ENCODE measurements at places on chromosomes 13 and 19.
A peak's percentile ranks its signal among the peaks of the same experiment; 100 is the strongest.

DNA sequence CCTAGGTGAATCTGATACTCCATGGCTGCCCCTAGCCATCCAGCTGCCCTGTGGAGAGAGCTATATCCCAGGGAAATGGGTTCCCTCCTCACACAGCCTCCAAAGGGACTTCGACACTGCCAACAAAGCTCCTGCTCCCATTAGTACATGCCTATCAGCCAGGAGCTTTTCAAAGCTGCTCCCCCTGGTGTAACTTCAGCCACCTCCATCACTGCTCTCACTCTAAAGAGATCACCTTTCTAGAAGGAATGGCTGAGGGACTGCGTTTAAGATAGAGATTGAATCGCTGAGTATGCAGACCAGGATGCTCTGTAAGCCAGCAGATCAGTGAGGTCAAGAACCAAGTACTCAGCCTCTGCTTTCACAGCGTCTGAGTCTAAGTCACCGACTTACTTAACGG is 213.7 kb downstream of the NALCN start:
- DNase-seq, result no peak

GRCh38 chr19:16880884-16881554 is 7.8 kb upstream of the F2RL3 start:
- DNase-seq, result no peak

GRCh38 chr13:65011378-65011777 is 2218.8 kb downstream of the PCDH9 start:
- DNase-seq, result no peak

DNA sequence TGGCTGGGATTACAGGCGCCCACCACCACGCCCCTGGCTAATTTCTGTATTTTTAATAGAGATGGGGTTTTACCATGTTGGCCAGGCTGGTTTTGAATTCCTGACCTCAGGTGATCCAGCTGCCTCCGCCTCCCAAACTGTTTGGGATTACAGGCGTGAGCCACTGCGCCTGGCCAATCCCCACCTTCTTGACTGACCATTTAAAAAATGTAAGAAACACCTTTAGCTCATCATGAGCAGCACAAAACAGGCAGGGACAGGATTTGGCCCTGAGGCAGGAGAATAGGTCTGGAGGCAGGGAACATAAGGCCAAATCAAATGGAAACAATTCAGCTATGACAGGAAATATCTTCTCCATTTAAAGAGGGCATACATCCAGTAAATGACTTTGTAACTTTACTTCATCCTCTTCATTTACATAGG is 1.4 kb upstream of the MPV17L2 start:
- DNase-seq, result no peak

GRCh38 chr13:52012512-52012836 is 276 bp downstream of the ALG11 start:
- DNase-seq, result no peak

DNA sequence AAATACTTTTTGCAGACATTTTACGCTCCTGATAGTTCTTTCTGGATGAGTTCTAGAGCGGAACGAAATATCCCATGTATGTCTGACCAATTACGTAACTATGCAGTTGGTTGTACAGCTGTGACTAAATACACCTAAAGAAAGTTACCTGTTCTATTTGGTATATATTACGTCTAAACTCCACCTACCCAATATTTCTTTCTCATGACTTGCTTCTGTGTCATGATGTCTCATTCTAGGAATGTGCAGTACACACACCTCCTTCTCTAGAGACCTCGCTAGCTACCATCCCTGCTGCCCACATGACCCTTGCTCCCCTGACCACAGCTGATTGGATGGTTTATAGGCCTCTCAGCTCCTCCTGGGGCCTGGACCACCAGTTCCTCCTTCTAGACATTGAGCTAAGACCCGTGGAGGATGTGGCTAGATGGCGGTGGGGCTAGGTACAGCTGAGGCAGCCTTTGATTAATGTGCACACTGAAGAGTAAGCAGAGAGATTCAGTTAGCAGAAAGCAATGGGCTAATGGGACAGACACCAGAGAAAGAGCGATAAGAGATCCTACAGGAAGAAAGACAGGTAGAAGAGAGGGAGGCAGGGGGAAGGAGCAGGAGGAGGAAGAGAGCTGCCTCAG is 422.1 kb downstream of the COG6 start:
- no peak for DNase-seq

DNA sequence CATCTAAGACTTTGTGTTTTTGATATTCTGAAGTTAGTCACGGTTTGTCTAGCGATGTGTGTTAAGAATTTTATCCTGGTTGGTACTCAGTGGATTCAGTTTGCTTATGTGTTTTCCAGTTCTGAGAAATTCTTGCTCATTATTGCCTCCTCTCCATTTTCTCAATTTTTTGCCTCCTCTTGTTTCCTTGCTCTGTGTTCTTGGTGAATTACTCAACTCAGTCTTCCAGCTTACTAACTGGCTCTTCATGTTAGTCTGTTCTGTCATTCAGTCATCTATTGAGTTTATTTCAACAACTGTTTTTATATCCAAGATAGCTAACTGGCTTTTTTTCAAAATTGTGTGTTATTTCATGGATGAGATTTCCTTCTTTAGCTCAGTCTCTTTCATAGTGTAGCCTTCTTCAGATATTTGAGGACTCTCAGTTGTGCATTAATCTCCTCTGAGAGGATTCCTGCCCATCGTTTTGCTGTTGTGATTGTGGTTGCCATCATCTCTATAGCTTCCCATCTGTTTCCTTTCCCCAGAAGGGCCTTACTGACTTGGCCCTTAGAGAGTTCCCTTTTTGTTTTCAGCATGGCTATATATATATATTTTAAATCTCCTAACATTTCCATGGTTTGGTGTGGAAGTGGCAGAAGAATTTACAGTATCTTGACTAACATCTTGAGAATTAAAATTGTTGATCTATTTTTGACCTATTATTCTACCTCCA is 6.2 kb downstream of the SETDB2 start:
- DNase-seq, result no peak

GRCh38 chr13:43433691-43434141 is 353.1 kb downstream of the ENOX1 start:
- no peak for DNase-seq

- no peak for DNase-seq
Measured at GRCh38 chr19:40549007-40549708, 27.5 kb upstream of the SHKBP1 start.

DNA sequence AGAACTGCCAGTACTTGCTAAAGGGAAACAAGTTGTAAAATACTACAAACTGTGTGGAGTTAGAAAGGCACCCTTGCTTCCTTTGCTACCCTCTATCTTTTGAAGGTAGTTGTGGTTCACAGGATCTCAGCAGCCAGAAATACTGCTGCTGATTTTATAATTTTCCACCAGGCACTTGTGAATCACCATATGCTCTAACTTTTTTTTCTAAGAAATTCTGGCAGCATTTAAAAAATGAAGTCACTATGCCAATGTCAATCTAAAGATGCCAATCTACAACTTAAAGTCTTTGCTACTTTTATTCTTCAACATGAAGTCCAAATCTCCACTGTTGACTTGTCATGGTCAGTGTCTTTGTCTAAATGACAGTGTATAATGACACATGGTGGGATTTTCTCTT is 327.7 kb downstream of the ITGBL1 start:
- no peak for DNase-seq

DNA sequence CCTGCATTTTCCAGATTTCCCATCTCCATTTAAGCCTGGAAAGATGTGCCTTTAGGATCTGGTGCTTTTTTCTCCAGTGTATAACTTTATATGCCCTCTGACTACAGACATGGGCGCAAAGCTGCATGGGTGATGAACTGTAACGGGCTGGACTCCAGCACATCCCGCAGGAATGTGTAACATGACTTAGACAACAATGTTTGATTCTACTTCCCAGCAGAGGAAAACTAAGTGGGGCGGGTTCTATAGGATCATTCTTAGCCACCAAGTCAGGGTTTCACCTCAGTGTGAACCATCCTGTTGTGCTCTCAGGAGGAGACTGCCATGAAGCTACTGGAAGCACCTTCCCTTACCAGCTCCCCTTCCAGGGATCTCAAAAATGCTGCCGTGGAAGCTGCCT is 93.2 kb upstream of the SERP2 start:
- DNase-seq, result no peak

DNA sequence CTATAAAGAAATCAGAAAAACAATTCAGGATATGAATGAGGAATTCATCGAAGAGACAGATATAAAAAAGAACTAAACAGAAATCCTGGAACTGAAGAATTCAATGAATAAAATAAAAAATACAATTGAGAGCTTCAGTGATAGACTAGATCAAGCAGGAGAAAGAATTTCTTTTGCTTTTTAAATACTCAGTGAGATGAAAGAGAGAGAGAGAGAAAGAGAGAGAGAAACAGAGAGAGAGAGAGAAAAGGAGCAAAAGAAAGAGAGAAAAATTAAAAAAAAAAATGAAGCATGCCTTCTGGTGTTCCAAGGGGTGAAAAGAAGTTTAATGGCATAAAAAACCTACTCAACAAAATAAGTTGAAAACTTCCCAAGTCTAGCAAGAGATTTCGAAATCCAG is 22.0 kb upstream of the SLC7A9 start:
- DNase-seq, result no peak

- peak; percentile 95 for DNase-seq
Measured at GRCh38 chr19:35247526-35248309, 1.1 kb upstream of the LSR start.

DNA sequence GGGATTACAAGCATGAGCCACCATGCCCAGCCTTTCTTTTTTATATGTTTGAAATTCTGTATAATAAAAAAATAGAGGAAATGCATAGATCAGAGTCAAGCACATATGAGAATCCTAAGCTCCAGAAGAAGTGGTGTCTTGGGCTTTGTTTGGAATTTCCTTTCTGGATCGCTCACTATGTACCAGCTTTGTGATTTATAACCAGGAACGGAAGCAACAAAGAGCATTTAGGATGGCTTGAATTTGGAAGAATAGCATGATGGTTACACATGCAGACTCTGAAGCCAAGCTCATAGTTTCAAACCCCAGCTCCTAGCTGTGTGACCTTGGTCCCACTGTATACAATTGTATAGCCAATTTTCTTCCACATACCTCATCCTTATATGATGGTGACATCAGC is 28.0 kb upstream of the SLC15A1 start:
- DNase-seq, result no peak

DNA sequence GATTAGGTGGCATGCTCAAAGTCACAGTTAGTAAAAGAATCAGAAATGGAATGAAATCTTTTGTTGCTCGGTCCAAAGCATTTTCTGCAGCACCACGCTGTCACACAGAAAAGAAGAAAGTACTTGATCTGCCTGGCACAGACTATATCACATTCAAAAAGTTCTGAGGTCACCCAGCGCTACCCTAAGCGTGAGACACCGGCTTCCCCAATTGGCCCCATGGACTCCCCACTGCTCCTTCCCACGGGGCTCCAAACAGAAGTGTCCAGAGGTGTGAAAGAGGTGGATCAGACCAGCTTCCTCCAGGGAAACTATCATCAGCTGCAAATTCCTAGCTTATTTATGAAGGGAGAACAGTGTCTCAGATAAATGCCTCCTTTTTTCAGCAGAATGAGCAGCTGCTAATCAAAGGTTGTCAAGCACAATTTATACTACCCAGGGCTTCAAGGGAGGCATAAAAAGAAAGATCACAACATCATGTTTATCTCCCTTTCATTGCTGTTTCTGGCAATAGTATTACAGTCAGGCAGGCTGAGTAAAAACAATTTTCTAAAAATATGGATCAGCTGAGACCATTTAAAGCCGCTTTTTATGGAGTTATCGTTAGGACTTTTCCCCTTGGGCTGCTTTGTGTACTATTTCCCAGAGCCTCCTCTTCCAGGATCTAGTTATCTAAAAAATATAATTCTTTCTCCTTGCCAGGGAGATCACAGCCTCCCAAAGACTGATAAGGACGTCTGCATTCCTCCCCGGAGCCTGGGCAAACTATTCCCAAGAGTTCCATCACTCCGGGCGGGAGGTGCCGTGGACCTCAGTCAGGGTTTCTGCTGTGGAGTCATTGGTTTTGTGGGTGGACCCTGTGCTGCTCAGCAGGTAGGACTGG is 208.0 kb downstream of the LHFPL6 start:
- DNase-seq, result no peak

DNA sequence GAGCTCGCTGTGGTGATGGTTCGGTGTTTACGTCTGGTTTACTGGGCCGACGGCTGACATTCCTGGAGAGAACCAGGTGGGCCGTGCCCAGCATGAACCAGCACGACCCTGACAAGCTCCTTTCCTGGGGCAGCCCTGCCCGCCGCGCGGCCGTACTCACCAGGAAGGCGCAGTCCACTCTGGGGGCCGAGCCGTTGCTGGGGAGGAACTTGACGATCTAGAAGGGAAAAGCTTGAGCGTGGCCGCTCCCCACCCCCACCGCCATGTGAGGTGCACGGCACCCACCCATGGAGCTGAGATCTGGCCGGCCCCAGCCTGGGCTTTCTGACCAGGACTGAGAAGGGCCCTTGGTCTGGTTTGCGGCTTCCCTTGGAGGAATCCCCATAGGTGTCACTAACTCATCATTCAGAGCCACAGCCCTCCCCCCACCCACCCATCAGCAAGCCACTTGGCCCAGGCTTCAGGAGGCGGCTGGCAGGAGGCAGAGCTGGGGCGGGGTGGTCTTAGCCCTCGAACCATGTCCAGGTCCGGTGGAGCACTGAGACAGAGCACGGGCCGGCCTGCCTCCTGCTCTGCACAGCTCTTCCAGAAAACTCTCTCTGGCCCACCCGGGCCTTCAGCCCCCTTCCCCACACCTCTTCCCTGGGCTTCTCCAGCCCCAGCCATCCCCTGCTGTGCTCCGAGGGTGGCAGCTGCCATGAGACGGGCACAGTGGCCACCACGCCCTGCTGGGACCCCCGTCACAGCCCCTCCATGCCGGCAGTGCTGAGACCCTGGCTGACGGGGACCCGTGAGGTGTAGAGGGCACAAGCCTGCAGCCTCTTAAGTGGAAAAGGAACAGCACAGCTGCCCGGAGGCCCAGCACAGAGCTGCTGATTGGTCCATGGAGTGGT is 6.2 kb downstream of the ATP4B start:
- no peak for DNase-seq

DNA sequence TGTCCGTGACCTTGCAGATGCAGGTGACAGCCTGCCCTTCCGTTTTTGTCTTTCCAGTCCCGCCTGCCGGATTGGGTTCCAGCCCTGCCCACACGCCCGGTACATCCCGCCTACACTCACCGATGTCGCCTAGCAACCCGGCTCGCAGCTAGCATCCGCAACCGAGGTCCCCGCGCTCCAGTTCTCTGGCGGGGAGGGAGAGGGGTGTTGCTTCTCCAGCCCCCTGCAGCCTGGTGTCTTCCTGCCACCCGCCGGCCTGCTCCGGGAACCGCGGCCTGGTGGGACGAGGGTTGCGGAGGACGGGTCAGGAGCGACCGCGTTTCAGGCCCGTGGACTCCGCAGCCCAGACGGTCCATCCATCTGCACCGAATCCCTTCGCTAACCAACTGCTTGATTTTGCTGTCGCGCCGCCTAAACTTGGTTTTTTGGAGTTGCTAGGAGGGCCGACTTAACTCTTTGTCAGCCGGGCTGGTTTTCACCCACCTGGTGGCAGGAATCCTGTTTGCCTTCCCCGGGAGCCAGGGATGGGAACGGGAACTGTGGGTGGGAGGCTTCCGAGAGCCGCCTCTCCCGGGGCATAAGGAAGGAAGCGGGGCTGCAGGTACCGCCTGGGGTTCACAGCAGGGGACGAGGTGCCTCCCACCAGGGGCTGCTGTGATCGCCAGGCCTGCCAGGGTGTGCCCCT is 15.4 kb upstream of the MATK start:
- DNase-seq, result no peak
